ENCODE measurements at places on chromosomes 12 and 14.

DNA sequence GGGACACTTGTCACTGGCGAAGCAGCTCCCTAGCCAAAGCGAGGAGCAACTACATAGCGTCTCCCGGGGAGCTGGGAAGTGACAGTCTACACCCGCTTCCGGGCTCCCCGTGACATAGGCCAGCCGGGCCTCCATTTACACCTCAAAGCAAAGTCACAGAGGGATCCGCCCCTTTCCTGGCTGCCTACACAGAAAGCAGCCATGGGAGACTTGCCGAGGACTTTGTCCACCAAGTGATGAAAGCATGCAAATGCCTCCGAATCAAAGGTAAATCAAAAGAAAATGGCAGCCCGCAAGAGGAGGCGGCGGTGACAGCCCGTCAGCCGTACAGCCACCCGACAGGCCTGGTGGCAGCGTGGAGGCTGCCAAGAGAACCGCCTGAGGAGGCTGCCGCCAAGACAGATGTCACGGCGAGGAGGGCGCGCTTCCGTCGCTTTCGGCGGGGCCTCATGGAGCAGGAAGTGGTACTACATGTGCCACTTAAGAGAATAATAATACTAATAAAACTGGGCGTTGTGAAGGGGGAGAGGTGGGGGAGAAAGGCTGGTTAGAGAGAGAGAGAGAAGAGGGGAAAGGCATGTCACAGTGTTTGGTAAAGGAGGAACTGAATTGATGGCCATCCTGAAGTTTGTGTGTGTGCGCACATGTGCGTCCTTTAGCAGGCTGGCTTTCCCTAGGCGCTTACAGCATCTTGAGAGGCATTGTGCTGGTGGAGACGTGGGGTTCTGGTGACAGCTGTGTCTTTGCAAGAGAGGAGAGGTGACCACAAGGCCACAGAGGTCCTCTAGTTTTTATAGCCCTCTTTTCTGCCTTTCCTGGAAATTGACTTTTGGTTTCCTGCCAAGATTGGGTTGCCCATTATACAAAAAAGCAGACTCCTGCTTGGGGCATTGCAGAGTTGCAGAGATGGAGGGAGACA, 661.7 kb downstream of the VRK1 start:
- no peak for DNase-seq

DNA sequence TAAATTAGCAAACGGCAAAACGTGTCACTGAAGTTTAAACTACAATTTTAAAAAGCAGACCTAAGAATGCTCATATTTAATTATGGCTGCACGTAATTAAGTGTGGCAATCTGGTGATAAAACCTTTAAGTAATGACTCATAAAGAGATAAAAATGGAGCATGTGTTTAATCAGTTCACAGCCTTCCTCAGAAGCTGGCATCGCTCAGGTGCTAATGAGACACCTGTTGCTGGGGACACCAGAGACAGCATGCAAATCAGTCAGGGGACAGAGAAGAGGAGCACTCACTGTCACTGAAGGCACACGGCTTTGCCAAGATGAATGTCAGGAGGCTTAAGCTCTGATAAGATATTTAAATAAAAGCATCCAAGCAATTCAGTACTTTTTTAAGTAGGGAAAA, 840.3 kb downstream of the GALC start:
- no peak for DNase-seq

DNA sequence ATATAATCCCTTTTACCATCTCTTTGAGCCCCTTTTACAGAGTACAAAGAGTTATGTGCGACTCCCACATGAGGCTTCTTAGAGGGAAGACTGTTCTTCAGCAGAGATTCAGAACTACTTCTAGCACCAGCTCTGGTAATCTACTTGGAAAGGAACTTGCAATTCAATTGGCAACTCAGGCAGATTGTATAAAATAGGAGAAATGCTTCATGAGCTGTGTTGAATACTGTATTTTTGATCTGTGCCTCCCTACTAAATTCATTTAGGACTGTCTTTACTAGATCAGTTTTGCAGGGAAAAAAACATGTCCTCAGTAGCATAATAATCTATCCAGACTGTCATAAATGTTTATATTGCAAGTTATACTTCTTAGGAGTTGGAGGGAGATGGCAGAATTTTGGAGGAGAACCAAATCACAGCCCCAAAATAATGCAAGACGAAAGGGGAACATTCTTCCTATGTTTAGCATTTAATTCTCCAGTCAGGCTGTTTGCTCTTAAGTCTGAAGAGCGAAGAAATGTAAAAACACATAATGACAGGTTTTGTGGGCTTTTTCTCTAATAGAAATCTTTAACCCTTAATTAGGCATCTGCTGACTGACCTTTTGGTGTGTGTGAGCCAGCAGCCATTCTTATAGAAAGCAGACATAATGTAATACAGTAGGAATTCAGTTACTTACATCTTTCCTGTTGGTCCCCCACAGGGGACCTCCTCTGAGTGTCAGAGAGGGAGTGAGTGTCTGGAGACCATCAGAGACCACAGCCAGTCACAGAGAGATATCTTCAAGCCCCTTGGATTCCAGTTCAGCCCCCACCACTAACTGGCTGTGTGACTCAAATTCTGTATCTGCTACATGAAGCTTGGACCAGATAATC, 3.9 kb downstream of the ANO4 start:
- DNase-seq = no peak

- no peak for DNase-seq
These were observed 14.6 kb downstream of the BEST3 start for GRCh38 chr12:69684466-69684865.

DNA sequence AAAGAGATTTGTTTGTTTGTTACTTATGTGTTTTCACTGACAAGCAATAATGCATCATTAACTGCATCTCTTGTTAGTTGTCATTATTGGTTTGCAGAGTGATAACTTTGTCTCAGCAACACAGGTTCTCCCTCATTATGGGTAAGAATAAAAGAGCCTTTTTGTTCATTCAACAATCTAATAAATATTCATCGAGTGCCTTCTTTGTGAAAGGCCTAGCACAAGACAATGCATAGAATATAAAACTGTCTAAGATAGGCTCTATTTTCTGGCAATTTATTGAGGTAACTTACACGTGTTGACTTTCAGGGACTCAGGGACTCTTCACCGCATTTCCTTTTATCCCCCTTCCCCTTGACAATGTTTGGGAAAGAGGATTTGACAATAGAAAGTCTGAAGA, 95.5 kb upstream of the KRR1 start:
- DNase-seq = no peak

DNA sequence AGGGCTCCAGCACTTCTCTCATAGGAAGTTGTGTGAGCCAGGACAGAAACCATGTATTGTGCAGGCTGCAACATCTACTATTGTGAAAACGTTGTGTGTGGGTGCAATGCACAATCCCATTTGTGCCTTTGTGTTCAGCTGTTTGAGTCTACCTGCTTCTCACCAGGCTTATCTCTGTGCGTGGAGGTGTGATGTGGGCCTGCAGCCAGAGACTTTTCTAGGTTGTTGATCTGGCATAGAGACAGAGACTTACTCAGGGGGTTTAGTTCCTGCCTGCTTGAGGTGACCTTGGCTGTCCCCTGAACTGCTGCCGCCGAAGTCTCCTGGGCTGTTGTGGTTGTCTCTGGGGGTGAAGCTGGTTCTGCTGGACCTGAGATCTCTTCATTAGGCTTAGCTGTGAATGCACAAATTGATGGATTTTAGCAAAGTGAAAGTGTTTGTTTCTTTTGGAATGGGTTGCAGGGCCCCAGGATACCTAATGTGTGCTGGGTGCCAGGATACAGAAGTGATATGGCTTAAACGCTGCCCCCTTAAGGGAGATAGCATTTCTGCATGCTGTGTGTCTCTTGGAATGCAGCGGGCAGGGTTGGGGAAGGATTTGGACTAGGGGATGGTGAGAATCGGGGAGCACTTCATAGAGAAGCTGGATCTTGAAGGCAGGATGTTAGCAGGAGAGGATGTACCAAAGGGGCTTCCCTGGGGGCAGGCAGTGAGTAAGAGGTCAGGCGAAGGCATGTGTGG, 2.5 kb downstream of the LACRT start:
- no peak for DNase-seq
